H9 (cell line): ENCODE measurements at places on chromosomes 2 and 18. TPM values are rescaled to one million over a fixed set of nuclear protein-coding genes. Genes with fewer than 3 reads are reported as not detected.
A peak's percentile ranks its signal among the peaks of the same experiment; 100 is the strongest.

DNA sequence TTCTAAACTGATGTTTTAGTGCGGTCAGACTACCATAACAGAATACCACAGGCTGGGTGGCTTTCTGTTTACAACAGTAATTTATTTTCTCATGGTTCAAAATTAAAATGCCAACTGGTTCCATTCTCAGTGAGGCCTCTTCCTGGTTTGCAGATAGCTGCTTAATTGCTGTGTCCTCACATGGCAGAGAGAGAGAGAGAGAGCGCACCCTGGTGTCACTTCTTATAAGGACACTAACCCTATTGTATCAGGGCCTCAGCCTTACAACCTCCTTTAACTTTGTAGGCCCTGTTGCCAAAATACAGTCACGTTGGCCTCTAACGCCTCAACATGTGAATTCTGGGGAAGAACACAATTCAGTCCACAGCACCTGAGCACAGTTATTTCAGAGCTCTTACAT, 37.5 kb upstream of the ZNF385B start:
- peak; percentile 78 for DNase-seq
- H3K27me3 ChIP-seq: no peaks in the 10 kb centered on the region
- H3K4me1 ChIP-seq: no peaks in the 10 kb centered on the region
- peaks cover 4% of the 10 kb centered on the region; the same call in 2 of the 3 replicates for H3K36me3 ChIP-seq
- no peak overlapping the region for H3K27ac ChIP-seq

DNA sequence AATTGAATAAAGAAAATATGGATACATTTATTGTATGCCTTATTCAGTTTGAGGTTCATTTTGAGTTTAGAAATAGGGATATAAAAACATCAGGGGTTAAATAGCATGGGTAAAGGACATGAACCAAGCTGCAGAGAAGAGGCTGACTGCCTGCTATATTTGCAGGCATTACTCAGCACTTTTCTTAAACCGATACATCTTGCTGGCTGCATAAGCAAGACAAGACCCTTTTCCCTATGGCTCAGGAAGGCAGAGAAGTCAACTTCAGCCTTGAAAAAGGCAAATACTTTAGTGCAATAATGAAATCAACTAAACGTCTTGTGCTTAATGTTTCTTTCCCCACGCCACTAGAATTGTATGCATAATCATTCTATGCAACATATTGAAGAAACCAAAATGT, 36.4 kb downstream of the SCN1A start:
- no peak for DNase-seq
- no peaks in the 10 kb centered on the region for H3K4me1 ChIP-seq
- H3K27me3 ChIP-seq: no peaks in the 10 kb centered on the region

GRCh38 chr2:99066075-99066958, 75.2 kb upstream of the C2orf15 start:
- no peaks in the 10 kb centered on the region for H3K4me1 ChIP-seq
- DNase-seq: no peak
- H3K36me3 ChIP-seq: no peaks in the 10 kb centered on the region
- H3K27ac ChIP-seq: no peak overlapping the region

DNA sequence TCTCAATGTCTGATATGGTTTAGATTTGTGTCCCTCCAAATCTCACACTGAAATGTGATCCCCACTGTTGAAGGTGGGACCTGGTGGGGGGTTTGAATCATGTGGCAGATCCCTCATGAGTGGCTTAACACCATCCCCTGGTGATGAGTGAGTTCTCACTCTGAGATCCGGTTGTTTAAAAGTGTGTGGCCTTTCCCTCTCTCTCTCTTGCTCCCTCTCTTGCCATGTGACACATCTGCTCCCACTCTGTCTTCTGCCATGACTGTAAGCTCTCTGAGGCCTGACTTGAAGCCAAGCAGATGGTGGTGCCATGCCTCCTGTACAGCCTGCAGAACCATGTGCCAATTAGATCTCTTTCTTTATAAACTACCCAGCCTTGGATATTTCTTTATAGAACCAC, 108.8 kb downstream of the RBMS1 start:
- H3K4me3 ChIP-seq: no peak overlapping the region
- no peaks in the 10 kb centered on the region for H3K27me3 ChIP-seq
- no peak for DNase-seq
- no peak overlapping the region for H3K27ac ChIP-seq
- no peaks in the 10 kb centered on the region for H3K36me3 ChIP-seq

- H3K4me3 ChIP-seq: no peak overlapping the region
- H3K27me3 ChIP-seq: no peaks in the 10 kb centered on the region
- DNase-seq: no peak
Measured at GRCh38 chr2:79487399-79487798, 25.5 kb upstream of the CTNNA2 start.

GRCh38 chr18:67525328-67526099, 9.0 kb upstream of the DSEL start:
- no peak overlapping the region for H3K4me3 ChIP-seq
- H3K36me3 ChIP-seq: no peaks in the 10 kb centered on the region

- DNase-seq: no peak
- H3K4me1 ChIP-seq: peaks cover 2% of the 10 kb centered on the region; the same call in 1 of the 2 replicates
- no peak overlapping the region for H3K27ac ChIP-seq
- H3K36me3 ChIP-seq: no peaks in the 10 kb centered on the region
- H3K4me3 ChIP-seq: peak overlapping the region; percentile 28; the same call in 2 of the 3 replicates
Measured at GRCh38 chr18:77057006-77057395, 75.6 kb downstream of the MBP start.

DNA sequence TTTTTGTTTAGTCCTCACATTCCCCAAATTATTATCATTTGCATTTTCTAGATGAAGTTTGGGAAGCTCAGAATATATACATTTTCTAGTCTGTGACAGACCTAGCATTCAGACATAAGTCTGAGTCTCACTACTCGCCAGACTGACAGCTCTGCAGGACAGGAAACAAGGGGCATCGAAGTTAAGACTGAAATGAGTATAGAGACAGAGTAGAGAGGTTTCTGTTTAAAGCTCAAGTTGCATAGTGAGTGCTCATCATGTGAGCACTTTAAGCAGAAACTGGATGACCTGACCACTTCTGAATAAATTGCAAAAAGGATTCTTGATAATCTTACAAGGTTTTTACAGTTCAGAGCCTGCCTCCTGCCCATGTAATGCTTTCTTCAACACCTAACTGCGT, 1.1 kb downstream of the HADHB start:
- H3K27ac ChIP-seq: no peak overlapping the region
- no peak for DNase-seq
- no peaks in the 10 kb centered on the region for H3K36me3 ChIP-seq
- no peaks in the 10 kb centered on the region for H3K4me1 ChIP-seq

DNA sequence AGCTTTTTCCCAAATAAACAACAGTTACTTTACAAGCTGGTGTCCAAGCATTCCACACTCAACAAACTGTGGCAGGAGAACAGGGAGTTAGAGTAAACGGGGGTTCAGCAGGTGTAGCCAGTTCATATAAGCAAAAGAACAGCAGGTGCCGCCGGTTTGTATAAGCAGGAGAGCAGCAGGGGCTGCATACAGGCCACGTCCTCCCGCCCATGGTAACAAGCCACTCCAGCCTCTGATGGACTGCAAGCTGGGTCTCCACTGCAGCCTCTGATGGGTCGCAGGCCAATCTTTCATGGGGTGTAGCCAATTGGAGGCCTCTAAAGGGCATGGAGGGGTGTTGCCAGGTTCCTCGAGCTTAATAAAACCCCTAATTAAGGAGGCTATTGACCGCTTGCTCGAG, 189.3 kb downstream of the ANKRD30B start:
- peaks cover 41% of the 10 kb centered on the region for H3K36me3 ChIP-seq
- no peak overlapping the region for H3K4me3 ChIP-seq
- H3K27ac ChIP-seq: no peak overlapping the region
- no peaks in the 10 kb centered on the region for H3K4me1 ChIP-seq
- H3K27me3 ChIP-seq: no peaks in the 10 kb centered on the region
- no peak for DNase-seq

- no peaks in the 10 kb centered on the region; the same call in 1 of the 2 replicates for H3K4me1 ChIP-seq
- H3K4me3 ChIP-seq: no peak overlapping the region
- no peaks in the 10 kb centered on the region; the same call in 1 of the 2 replicates for H3K27me3 ChIP-seq
- H3K27ac ChIP-seq: no peak overlapping the region
Measured at GRCh38 chr2:240133401-240133800, 2.7 kb downstream of the COPS9 start.

GRCh38 chr2:239245107-239245506, 155.7 kb downstream of the HDAC4 start:
- H3K4me3 ChIP-seq: no peak overlapping the region
- H3K36me3 ChIP-seq: no peaks in the 10 kb centered on the region
- DNase-seq: no peak
- H3K27me3 ChIP-seq: no peaks in the 10 kb centered on the region
- peaks cover 3% of the 10 kb centered on the region; the same call in 1 of the 2 replicates for H3K4me1 ChIP-seq

- H3K4me1 ChIP-seq: no peaks in the 10 kb centered on the region
- no peak overlapping the region for H3K27ac ChIP-seq
- H3K36me3 ChIP-seq: no peaks in the 10 kb centered on the region
- no peaks in the 10 kb centered on the region for H3K27me3 ChIP-seq
- DNase-seq: no peak
Measured at GRCh38 chr2:191620144-191620543, 57.8 kb upstream of the NABP1 start.

DNA sequence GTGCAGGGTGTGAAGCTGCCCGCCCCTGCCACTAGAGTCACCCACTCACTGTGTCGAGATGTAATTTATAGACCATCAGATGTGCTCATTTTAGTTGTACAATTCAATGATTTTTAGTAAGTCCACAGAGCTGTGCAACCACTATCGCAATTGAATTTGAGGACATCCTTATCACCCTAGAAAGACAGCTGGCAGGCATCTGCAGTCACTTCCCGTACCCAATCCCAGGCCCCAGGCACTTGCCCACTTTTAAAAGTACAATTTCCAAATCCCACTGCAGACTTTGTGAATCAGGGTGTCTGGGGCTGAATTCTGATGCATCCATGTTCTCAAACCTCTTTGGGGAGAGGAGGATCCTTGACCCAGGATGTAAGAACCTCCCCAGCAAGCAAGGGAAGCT, 521.3 kb upstream of the SALL3 start:
- no peaks in the 10 kb centered on the region for H3K36me3 ChIP-seq
- H3K4me3 ChIP-seq: no peak overlapping the region
- no peak overlapping the region for H3K27ac ChIP-seq
- no peak for DNase-seq
- H3K27me3 ChIP-seq: no peaks in the 10 kb centered on the region

DNA sequence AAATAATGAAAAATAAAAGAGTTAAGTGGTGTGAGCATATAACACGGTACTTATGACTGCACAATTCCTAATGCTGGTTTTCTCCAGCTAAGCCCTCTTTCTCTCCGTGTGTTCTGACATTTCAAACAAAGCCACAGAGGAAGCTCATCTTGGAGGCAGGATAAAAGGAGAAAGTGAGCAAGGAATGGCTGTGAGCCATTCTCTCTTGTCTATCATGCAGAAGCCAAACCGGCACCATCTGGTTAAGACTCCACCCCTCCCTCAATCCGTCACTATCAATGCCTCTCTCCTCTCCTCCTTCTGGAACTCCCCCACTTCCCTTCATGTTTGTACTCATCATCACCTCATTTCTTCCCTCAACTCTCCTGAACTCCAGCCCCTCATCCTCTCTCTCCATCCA, 210.4 kb downstream of the TMEM163 start:
- H3K27me3 ChIP-seq: no peaks in the 10 kb centered on the region
- no peak for DNase-seq
- no peak overlapping the region for H3K27ac ChIP-seq

GRCh38 chr2:234467289-234467688, 29.6 kb downstream of the ARL4C start:
- DNase-seq: no peak
- no peak overlapping the region for H3K27ac ChIP-seq
- H3K4me1 ChIP-seq: no peaks in the 10 kb centered on the region
- no peaks in the 10 kb centered on the region for H3K27me3 ChIP-seq

DNA sequence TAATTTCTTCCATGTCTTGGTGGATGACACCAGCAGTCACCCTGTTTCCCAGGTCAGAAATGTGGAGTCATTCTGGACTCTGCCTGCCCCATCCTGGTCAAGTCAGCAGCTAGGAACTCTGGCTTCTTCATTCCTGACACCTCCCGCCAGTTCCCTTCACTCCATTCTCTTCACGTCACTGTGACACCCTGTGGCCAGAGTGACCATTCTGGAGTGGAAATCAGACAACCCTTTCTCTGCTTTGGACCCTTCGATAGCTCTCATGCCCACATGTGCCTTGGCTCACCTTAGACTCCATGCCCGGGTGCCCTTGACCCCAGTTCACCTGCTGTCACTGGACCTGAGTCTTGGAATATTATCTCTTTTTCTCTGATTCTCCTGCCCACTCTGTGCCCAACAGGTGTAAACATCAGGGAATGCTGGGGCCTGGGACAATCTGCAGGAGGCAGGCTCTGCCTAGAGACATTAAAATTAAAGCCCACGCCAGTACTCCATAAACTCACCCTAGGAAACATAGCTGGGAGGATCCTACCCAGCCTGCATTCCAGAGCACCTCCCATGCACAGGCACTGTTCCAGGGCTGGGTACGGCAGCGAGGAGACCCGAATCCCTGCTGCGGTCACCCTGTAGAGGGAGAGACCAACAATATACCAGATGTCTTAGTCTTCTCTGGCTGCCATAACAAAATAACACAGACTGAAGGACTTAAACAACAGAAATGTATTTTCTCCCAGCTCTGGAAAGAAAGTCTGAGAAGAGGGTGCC, 41.1 kb upstream of the FAHD2A start:
- H3K36me3 ChIP-seq: no peaks in the 10 kb centered on the region
- no peak overlapping the region for H3K4me3 ChIP-seq
- H3K4me1 ChIP-seq: no peaks in the 10 kb centered on the region

- no peak overlapping the region for H3K27ac ChIP-seq
- H3K36me3 ChIP-seq: no peaks in the 10 kb centered on the region
- H3K4me3 ChIP-seq: no peak overlapping the region
- H3K27me3 ChIP-seq: no peaks in the 10 kb centered on the region
- H3K4me1 ChIP-seq: no peaks in the 10 kb centered on the region
Measured at GRCh38 chr2:238936162-238937052, 88.5 kb downstream of the TWIST2 start.

- H3K27me3 ChIP-seq: no peaks in the 10 kb centered on the region
- peaks cover 17% of the 10 kb centered on the region for H3K36me3 ChIP-seq
- H3K4me3 ChIP-seq: peak overlapping the region; percentile 64; the same call in 2 of the 3 replicates
- peak; percentile 67 for DNase-seq
- H3K4me1 ChIP-seq: peaks cover 31% of the 10 kb centered on the region
Measured at GRCh38 chr2:205700331-205701132, 18.2 kb downstream of the NRP2 start.

GRCh38 chr2:235113854-235114253, 162.0 kb downstream of the SH3BP4 start:
- H3K4me3 ChIP-seq: no peak overlapping the region
- no peaks in the 10 kb centered on the region for H3K4me1 ChIP-seq
- H3K27me3 ChIP-seq: no peaks in the 10 kb centered on the region
- peak; percentile 91 for DNase-seq
- H3K27ac ChIP-seq: no peak overlapping the region
- no peaks in the 10 kb centered on the region for H3K36me3 ChIP-seq

GRCh38 chr18:21996351-21996826, 173.0 kb upstream of the GATA6 start:
- no peaks in the 10 kb centered on the region for H3K27me3 ChIP-seq
- H3K4me1 ChIP-seq: no peaks in the 10 kb centered on the region; the same call in 1 of the 2 replicates
- H3K4me3 ChIP-seq: no peak overlapping the region
- no peaks in the 10 kb centered on the region for H3K36me3 ChIP-seq
- H3K27ac ChIP-seq: no peak overlapping the region
- DNase-seq: no peak

Gene REG3G
- not detected in 2 replicates for total RNA-seq

Gene SLC30A3
- total RNA-seq: 2.5 and 3.4 TPM in 2 replicates

Gene ALK
- total RNA-seq: not detected in 2 replicates

Gene QPCT
- total RNA-seq: not detected in 2 replicates

Gene PUM2
- total RNA-seq: 92.3 and 96.6 TPM in 2 replicates

Gene ANKRD62
- not detected in 2 replicates for total RNA-seq

Gene ZSWIM2
- total RNA-seq: not detected in 2 replicates

Gene ANKRD53
- total RNA-seq: 0.28 and 0.88 TPM in 2 replicates

Gene HOXD1
- total RNA-seq: not detected in 2 replicates

Gene DHRS9
- not detected in 2 replicates for total RNA-seq

Gene IRS1
- total RNA-seq: 15.0 and 16.3 TPM in 2 replicates
